ENCODE measurements at places on chromosomes 5 and 9.
A peak's percentile ranks its signal among the peaks of the same experiment; 100 is the strongest.

DNA sequence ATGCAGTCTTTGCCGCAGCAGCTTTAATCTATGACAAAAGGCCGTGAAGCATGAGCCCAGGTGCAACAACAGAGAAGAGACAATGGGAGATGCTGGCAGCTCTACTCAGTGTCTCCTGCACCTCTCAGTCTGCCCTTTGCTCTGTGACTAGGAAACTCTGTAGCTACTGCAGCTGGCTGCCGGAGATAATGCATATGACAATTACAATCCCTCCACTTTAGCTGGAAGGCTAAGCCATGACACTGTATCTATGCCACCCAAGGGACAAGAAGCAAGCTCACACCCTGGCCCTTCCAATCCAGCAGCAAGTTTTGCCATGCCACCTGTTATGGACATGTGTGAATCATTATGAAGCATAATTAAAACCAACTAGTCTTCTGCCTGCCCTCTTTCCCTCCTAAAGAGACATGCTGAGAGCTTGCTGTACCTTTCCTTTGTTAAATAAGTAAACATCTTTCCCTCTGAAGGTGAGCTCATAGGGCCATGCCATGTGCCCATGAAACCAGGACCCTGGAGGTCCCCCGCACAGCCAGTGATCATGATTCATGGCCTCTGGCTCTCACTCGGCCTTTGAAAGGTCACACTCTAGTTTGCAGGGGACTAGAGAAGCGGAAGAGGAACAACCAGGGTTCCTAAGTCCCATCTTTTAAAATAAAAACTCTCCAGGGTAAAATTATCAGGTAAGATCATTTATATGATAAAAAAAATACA is 219.4 kb downstream of the SPOCK1 start:
- DNase-seq, result no peak

GRCh38 chr5:134135091-134135655 is 20.7 kb downstream of the TCF7 start:
- DNase-seq, result no peak

DNA sequence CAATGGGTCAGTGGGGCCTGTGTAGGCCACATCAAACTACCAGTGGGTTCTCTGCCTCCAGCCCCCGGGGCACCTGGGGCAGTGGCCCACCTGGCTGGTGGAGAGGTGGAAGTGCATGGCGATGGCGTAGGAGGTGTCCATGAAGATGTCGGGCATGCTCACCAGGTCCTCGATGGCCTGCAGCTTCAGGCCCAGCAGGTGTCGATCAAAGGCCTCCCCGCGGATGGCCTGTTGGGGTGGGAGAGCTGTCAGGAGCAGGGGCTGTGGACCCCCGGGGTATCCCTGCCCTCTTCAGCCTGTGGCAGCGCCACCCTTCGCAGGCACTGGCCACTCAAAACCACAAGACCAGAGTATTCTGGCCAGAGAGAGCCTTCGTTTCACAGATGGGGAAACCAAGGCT is 14.7 kb downstream of the CRAT start:
- DNase-seq, result no peak

GRCh38 chr5:16932401-16932800 is 3.7 kb downstream of the MYO10 start:
- no peak for DNase-seq

- no peak for DNase-seq
Measured at GRCh38 chr5:144248015-144248414, 77.3 kb downstream of the KCTD16 start.

GRCh38 chr9:27528076-27528885 is 1.3 kb downstream of the MOB3B start:
- DNase-seq, result peak; percentile 40

DNA sequence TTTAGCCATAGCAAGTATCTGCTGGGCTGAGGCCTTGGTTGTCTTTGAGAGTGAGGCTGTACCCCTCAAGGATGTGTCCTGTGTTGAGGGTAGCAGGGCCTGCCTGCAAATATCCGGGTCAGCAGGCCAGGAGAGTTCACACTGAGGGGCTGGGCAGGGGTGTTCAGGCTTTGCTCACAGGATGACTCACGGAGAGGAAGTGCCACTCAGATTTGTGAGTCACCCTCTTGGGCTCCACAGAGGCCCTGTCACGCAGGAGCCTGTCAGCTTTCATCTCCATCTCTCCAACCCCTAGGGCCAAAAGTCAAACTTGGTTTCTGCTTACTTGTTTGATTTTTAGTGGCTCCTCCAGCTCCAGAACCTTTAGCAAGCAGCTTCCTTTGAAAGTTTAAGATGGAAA is 211.5 kb downstream of the SEC61B start:
- DNase-seq, result peak; percentile 75

DNA sequence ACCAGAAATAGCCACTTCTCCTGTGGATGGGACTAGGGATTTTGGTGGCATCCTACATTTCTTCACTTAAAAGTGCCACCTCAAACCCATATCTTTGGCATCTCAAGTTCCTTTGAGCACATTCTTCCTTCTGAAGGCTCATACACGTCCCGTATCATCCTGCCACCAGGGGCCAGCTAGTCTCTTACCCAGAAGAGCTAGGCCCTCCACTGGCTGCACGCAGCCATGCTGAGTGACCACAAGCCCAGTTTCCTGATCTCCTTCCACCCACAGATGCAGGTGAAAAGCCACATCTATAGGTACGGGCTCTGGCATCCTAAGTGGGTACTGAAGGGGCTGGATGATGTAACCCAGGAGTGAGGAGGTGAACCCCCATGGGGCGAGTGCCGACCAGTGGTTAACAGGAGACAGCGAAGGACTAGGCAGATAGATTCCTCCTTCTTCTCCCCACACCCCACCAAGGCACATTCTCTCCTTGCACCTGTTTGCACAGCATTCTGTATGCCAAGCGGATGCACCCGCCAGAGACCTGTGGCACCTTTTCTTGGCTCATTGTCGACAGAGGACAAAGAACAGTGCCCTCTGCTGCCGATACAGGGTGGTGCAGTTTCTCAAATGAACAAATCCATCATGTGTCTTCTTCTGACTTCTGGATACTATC is 14.4 kb upstream of the SCGB3A1 start:
- DNase-seq, result peak; percentile 66

DNA sequence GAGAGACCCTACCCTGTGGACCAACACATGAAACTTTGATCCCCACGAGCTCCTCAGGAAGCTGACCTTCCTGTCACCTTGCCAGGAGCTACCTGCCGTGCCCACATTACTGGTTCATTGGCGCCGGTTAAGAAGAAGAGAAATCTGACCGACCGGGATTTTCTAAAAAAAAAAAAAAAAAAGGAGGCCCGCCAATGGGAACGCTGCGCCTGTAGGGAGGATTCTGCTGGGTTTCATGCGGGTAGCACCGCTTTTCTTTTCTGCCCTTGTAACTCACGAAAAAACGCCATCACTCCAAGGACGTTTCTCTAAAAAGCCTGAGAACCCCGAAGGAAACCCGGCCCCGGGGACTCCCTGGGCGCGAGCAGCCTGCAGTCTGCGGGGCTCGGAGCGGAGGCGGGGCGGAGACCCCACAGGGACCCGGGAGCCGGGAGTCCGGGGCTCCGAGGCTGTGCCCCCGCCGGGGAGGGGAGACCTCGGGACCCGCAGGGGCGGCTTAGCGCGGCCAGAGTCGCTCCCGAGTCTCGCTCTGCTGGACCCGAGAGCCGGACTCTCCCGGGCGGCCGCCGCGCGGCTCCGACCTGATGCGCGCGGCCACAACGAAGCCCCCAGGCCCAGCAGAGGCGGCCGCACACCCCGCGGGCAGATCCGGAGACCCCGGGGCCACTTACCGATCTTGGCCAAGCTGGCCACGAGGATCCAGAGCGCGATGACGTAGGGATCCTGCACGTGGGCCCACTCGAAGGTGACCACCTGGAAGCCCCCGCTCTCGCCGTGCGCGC is 617 bp downstream of the SLC9A3 start:
- no peak for DNase-seq

GRCh38 chr5:109945097-109945678 is 255.5 kb downstream of the MAN2A1 start:
- no peak for DNase-seq

- peak; percentile 58 for DNase-seq
Measured at GRCh38 chr5:168404365-168404764, 81.9 kb upstream of the RARS1 start.

GRCh38 chr9:83574482-83574881 is 36.3 kb upstream of the FRMD3 start:
- no peak for DNase-seq

- peak; percentile 77 for DNase-seq
Measured at GRCh38 chr5:38765399-38765861, 80.4 kb upstream of the OSMR start.

- DNase-seq, result no peak
Measured at GRCh38 chr5:137613554-137614265, 114.6 kb upstream of the SPOCK1 start.

- no peak for DNase-seq
Measured at GRCh38 chr9:110257097-110257841, 962 bp upstream of the TXN start.

GRCh38 chr5:38469707-38470267 is 86.7 kb downstream of the LIFR start:
- DNase-seq, result no peak

DNA sequence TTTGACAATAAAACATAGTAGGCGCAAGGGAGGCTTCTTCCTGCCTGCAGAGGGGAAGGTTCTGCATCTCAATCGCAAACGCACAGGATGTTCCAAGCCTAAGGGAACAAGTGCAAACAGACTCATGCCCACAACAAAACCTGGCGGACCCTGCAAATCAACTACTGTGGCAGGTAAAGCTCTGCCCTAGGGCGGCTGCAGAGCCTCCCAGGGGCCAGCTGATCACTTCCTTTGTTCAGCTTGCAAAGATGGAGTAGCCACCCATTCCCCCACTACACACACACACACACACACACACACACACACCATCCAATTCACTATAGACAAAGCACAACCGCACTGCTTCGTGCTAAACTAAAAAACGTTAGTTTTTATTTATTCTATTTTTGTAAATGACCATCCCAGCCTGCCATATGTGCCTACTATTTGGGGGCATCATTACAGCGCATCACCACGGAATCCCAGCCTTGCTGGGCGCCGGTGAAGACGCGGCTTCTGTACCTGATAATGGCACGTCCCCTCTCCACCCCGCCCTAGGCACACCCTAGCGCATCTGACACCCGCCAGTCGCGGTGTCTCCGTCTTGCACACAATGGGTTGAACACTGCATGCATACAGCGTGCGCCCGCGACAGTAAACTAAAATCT is 57.6 kb downstream of the DPYSL3 start:
- DNase-seq, result no peak

GRCh38 chr9:129394061-129394885 is 216.2 kb upstream of the IER5L start:
- DNase-seq, result no peak

GRCh38 chr5:136590581-136590980 is 225.2 kb upstream of the TRPC7 start:
- no peak for DNase-seq

GRCh38 chr9:33139421-33140228 is 27.5 kb downstream of the B4GALT1 start:
- DNase-seq, result peak; percentile 95

- peak; percentile 73 for DNase-seq
Measured at GRCh38 chr5:150172145-150172544, 5.6 kb downstream of the CDX1 start.

Data from fibroblast of the aortic adventitia (primary cell).